ENCODE measurements at places on chromosomes 3 and 15. TPM values are rescaled to one million over a fixed set of nuclear protein-coding genes. Genes with fewer than 3 reads are reported as not detected.

Gene CCDC51
- total RNA-seq: 16.4 TPM

Gene CCR1
- total RNA-seq: 0.41 TPM

Gene RAD51
- 3.6 TPM for total RNA-seq

- DNase-seq: peak; percentile 71
These were observed 61.6 kb downstream of the ULK4 start for GRCh38 chr3:41900265-41900664.

DNA sequence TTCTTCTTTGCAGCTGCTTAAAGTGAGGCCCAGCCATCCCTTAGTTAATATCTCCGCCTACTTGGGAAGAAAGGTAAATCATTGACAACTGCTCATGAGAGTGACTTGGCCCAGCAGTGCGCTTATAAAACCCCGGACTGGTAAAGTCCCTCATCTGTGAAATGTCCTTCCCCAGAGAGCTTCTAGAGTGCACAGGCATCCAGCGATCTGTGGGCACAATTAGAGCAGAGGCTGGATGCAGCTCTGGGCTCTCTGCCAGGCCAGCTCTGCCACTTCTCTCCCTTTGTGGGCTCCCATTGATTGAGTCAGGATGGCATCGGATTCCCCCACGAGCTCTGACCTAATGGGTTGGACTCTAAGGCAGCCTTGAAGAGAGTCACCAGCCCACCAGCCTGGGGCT lies 219.0 kb upstream of the LINGO1 start:
- no peak for DNase-seq

GRCh38 chr15:70580958-70581357 lies 182.4 kb downstream of the UACA start:
- DNase-seq: no peak

- no peak for DNase-seq
These were observed 64.4 kb downstream of the RPLP1 start for GRCh38 chr15:69517052-69517451.

GRCh38 chr3:188473591-188474288 lies 319.8 kb downstream of the LPP start:
- DNase-seq: no peak

DNA sequence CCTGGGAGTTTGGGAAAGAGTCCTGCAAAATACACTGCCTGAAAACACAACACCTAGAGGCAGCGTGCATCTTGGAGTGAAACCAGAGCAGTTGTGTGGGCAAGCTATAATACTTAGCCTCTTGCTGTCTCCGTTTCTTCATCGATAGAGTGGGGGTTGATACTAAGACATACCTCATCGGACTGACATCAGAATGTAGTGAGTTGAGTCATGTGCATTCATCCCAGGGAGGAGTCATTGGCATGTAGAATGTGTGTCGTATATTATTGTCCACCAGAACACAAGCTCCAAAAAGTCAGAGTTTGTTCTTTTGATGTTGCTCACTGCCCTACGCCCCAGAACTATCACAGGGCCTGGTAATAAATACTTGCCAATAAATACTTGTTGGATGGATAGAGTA lies 4.3 kb downstream of the SNTN start:
- peak; percentile 93 for DNase-seq

GRCh38 chr3:115251509-115251908 lies 104.4 kb upstream of the ZBTB20 start:
- DNase-seq: peak; percentile 63

GRCh38 chr3:23738944-23739343 lies 66.8 kb upstream of the UBE2E1 start:
- DNase-seq: peak; percentile 40

Gene SKOR1
- total RNA-seq: not detected

Gene MYLK
- total RNA-seq: 53.6 TPM

Gene DUOXA2
- not detected for total RNA-seq

DNA sequence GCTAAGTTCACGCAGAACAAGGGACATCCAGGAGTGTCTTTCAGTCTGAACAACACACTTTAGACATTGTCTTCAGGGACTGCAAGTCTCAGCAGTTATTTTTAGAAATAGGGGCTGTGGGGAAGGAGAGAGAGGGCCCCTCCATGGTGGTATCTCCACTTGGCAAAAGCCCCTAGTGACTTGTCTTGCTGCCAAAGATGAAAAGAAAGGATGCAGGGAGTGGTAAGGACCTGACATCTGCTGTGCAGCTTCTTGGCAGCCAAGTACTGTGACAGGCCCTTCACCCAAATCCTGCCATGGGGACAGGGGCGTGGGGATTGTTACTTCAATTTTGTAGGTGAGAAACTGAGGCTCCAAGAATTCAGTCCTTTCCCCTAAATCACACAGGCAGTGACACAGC lies 21.0 kb upstream of the SEMA6D start:
- DNase-seq: no peak

Gene CNTN3
- 0.50 TPM for total RNA-seq

Measured in astrocyte (in vitro differentiated cells and primary cell).